Occipital lobe (tissue), 3 donors: ENCODE measurements at places on chromosomes 6 and 20.

- DNase-seq: no peak
Observed at GRCh38 chr20:32484225-32484957, 100.7 kb downstream of the NOL4L start.

- DNase-seq: peak; percentile 9
Observed at GRCh38 chr6:133551847-133552341, 310.7 kb downstream of the EYA4 start.

- no peak for DNase-seq
Observed at GRCh38 chr6:77650098-77650663, 2.7 kb upstream of the MEI4 start.

- no peak for DNase-seq
Observed at GRCh38 chr6:36135053-36135731, 4.9 kb downstream of the MAPK13 start.

GRCh38 chr20:14488756-14489479 is 151.5 kb upstream of the FLRT3 start:
- no peak for DNase-seq

- DNase-seq: peak; percentile 47
Observed at GRCh38 chr6:98831057-98831958, 3.1 kb upstream of the POU3F2 start.

GRCh38 chr20:7933346-7933745 is 6.9 kb downstream of the HAO1 start:
- no peak for DNase-seq

DNA sequence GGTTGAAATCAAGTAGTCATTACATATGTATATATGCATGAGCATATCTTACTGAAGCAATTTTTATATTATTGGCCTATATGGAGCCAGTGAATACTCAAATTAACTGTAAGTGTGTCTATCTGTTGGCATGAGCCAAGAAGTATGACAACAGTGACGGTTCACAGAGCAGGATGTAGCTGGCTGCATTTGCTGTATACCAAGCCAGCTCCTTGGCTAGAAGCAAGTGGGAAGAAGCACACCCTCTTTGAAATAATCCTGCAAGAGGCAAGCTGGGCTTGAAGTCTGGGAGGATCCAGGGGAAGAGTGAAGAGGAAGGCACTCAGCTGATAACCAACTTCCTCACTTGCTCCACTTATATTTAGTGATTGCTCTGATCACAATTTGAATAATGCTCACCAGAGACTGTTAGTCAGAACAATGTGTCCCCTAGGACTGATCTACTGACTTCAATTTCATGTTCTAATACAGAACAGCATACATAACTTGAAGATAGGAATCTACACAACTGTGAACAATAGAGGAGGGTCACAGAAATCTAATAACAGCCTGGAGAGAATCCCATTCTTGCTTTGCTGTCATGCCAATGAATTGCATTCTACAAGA is 497.3 kb downstream of the PRKN start:
- no peak for DNase-seq
